ENCODE measurements at places on chromosomes 2 and 18. TPM values are rescaled to one million over a fixed set of nuclear protein-coding genes. Genes with fewer than 3 reads are reported as not detected.

GRCh38 chr2:199663157-199663556 is 187.8 kb downstream of the FTCDNL1 start:
- H3K36me3 ChIP-seq = no peaks in the 10 kb centered on the region
- no peaks in the 10 kb centered on the region for H3K4me1 ChIP-seq
- DNase-seq = no peak
- H3K27me3 ChIP-seq = no peaks in the 10 kb centered on the region

- no peaks in the 10 kb centered on the region for H3K27me3 ChIP-seq
- no peaks in the 10 kb centered on the region for H3K4me1 ChIP-seq
- H3K4me3 ChIP-seq = no peak overlapping the region
- no peak for DNase-seq
These were observed 279.8 kb downstream of the CELF4 start for GRCh38 chr18:37285825-37286224.

- H3K27me3 ChIP-seq = no peaks in the 10 kb centered on the region
- H3K27ac ChIP-seq = no peak overlapping the region
- no peaks in the 10 kb centered on the region for H3K36me3 ChIP-seq
- no peak for DNase-seq
These were observed 168.4 kb upstream of the PKDCC start for GRCh38 chr2:41879235-41879916.

The CTNNA2 gene
- not detected for total RNA-seq

- H3K36me3 ChIP-seq = no peaks in the 10 kb centered on the region
- H3K4me1 ChIP-seq = peaks cover 30% of the 10 kb centered on the region
- no peaks in the 10 kb centered on the region for H3K27me3 ChIP-seq
These were observed 124.5 kb downstream of the VAPA start for GRCh38 chr18:10038268-10038667.

DNA sequence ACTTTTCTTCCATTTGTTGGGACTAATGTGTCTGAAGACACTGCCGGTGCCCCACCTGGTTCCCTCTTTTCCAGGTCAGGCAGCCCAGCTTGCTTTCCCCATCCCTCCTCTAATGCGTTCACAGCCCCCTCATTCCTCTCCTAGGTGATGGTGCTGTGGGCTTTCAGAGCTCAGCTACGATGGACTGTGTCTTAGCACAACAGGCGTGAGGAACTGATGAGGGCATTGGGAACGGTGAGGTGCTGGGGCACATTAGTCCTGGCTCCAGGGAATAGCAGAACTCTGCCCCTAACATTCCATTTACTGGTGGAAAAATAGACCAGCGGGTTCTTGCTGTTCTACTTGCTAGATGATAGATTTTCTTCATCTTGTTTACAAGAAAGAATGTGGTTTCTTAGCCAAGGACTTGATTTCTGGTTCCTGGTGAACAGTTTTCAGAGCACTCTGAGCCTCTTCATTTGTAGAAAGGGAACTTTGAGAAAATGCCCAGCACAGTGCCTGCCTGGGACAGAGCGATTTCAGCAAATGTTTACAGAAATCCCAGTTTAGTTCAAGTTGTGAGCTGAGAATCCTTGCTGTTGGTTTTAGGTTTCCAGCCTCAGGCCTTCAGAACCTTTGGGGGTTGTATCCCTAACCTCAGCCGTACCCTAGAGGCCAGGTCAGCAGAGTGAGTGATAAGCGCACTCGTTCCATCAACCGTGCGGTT is 42.5 kb downstream of the LDLRAD4 start:
- no peak for DNase-seq
- peaks cover 75% of the 10 kb centered on the region for H3K4me1 ChIP-seq
- no peaks in the 10 kb centered on the region for H3K27me3 ChIP-seq
- no peak overlapping the region for H3K4me3 ChIP-seq
- H3K36me3 ChIP-seq = no peaks in the 10 kb centered on the region

GRCh38 chr18:1541478-1541877 is 636.8 kb downstream of the ADCYAP1 start:
- no peak overlapping the region for H3K27ac ChIP-seq
- no peaks in the 10 kb centered on the region for H3K4me1 ChIP-seq
- H3K4me3 ChIP-seq = no peak overlapping the region
- H3K27me3 ChIP-seq = no peaks in the 10 kb centered on the region
- no peaks in the 10 kb centered on the region for H3K36me3 ChIP-seq
- no peak for DNase-seq

The IRS1 gene
- 3.5 TPM for total RNA-seq

DNA sequence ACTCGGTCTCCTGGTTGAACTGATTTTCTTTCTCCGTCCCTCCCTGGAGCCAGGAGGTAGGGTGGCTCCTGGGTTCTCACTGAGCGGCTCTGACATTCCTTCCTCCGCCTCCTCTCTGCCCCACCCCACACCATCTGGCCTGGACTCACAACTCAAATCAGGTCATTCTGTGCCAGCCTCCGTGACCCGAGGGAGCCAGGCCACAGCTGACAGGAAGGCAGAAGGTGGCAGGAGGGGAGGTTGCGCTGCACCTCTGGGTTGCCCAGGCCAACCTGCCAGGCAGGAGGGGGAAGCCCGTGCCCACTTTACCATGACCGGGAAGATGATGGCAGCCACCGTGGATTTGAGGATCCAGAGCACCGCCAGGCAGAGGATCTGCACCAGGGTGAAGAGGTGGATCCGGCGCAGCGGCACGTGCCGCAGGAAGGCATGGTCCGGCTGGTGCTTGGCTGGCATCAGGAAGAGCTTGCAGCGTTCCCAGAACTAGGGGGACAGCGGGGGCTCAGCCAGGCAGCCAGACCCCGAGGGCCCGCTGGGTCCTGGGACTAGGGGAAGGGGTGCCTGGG is 28.3 kb downstream of the MTHFD2 start:
- H3K4me3 ChIP-seq = no peak overlapping the region
- DNase-seq = no peak
- H3K27ac ChIP-seq = no peak overlapping the region

- H3K4me3 ChIP-seq = no peak overlapping the region
- H3K36me3 ChIP-seq = peaks cover 4% of the 10 kb centered on the region
- no peaks in the 10 kb centered on the region for H3K27me3 ChIP-seq
- no peak for DNase-seq
- H3K27ac ChIP-seq = no peak overlapping the region
These were observed 178.2 kb upstream of the ZC3H15 start for GRCh38 chr2:186307871-186308270.

DNA sequence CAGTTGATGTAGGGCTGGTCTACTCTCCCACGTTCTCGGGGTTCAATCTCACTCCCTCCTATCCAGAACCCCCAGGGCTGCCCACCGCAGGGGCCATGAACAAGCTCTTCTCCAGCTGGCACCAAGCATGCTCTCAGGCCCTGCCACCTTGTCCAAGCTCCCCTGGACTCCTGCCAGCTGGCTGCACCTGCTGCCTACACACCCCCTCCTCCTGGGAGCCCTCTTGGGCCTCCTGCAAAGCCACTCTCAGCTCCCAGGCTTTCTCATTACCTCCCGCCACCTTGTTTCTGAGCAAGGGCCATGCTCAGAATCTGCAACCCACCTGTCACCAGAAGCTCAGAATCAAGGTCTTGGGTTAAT is 56.0 kb downstream of the HDAC4 start:
- H3K27me3 ChIP-seq = no peaks in the 10 kb centered on the region
- H3K4me3 ChIP-seq = no peak overlapping the region
- no peak for DNase-seq
- peaks cover 31% of the 10 kb centered on the region for H3K36me3 ChIP-seq
- H3K4me1 ChIP-seq = peaks cover 24% of the 10 kb centered on the region

All from esophagus squamous epithelium (tissue), 5 donors.